ENCODE measurements at places on chromosomes 7 and 10. TPM values are rescaled to one million over a fixed set of nuclear protein-coding genes. Genes with fewer than 3 reads are reported as not detected.

Gene SNX10
- 28.5 TPM for total RNA-seq

Gene CLCN1
- 0.22 TPM for total RNA-seq

Gene BMS1
- 21.1 TPM for total RNA-seq

Gene PLPP4
- 4.2 TPM for total RNA-seq

Gene PKD1L1
- total RNA-seq: 2.1 TPM

Gene SFRP4
- 116 TPM for total RNA-seq

Gene TRIM50
- not detected for total RNA-seq

Gene CFAP69
- 29.0 TPM for total RNA-seq

Gene C10orf105
- 0.11 TPM for total RNA-seq

Gene FAM25C
- not detected for total RNA-seq

Gene IDI2
- total RNA-seq: not detected

Gene BEND7
- 35.7 TPM for total RNA-seq

Gene ACTR3C
- 5.3 TPM for total RNA-seq

Gene PCDH15
- 17.0 TPM for total RNA-seq

Gene LLCFC1
- total RNA-seq: not detected

Gene SEC61A2
- total RNA-seq: 35.6 TPM

Gene MTURN
- total RNA-seq: 103 TPM

Gene TMEM270
- not detected for total RNA-seq

Gene RNF32
- 10.7 TPM for total RNA-seq

Gene SLC29A4
- total RNA-seq: 24.8 TPM

Gene SHOC2
- total RNA-seq: 102 TPM

Gene SPDYE6
- not detected for total RNA-seq

Gene PRLHR
- not detected for total RNA-seq

Gene PVRIG
- 0.33 TPM for total RNA-seq

Gene TBX20
- total RNA-seq: 4.6 TPM

Gene COPG2
- total RNA-seq: 48.4 TPM

Gene LDB1
- total RNA-seq: 78.5 TPM

Gene TUBAL3
- 0.49 TPM for total RNA-seq

Gene KIF11
- 14.8 TPM for total RNA-seq

Gene AVPI1
- 14.2 TPM for total RNA-seq

Gene CYP3A4
- not detected for total RNA-seq

Gene PNLIPRP1
- total RNA-seq: not detected

Gene GPR146
- 9.5 TPM for total RNA-seq

Gene C10orf53
- total RNA-seq: not detected

Gene TMEM130
- total RNA-seq: 14.4 TPM

Gene ZP3
- total RNA-seq: 0.82 TPM

Gene CHN2
- 62.5 TPM for total RNA-seq

Gene LDB3
- 24.9 TPM for total RNA-seq

Gene FRAT1
- total RNA-seq: 9.0 TPM

Gene UNCX
- 1.3 TPM for total RNA-seq

Gene STARD3NL
- total RNA-seq: 51.0 TPM

Gene TAC1
- 3.4 TPM for total RNA-seq

Gene EPHB4
- 53.1 TPM for total RNA-seq

Gene CDK1
- 40.9 TPM for total RNA-seq
